ENCODE measurements at places on chromosomes 1 and 21.

DNA sequence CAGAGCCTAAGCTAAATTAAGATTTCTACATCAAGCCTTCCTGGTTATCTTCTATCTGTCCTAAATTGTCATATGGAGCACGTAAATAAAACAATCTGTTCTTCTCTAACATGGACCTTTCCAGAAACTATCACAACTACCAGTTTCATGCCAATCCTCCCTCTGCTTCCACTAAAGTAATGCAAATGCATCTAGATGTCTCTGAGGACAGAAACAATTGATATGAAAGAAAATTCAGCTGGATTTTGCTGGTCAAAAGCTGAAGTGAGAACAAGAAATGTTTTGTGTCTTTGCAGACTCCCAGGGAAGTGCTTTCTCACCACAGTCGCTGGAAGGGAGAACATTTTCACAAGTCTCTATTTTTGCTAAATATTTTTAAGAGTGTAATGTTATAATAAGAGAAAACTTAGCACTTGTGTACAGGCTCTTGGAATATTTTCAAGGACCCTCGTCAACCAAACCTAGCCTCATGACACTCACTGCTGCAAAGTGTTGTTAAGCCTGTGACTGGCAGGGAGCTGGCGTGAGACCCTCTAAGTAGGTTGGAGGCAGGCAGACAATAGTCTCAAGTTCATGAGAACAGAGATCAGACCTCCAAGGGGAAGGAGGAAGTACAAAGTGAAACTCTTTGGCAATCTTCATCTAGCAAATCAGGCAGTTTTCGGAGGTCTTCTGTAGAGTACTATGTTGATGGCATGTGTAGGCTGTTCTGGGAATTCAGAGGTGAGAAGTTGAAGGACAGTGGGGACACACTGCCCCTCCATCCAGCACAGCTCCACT lies 38.8 kb downstream of the DNASE2B start:
- no peak for DNase-seq

GRCh38 chr1:236207121-236207520 lies 64.8 kb downstream of the GPR137B start:
- DNase-seq, result no peak

DNA sequence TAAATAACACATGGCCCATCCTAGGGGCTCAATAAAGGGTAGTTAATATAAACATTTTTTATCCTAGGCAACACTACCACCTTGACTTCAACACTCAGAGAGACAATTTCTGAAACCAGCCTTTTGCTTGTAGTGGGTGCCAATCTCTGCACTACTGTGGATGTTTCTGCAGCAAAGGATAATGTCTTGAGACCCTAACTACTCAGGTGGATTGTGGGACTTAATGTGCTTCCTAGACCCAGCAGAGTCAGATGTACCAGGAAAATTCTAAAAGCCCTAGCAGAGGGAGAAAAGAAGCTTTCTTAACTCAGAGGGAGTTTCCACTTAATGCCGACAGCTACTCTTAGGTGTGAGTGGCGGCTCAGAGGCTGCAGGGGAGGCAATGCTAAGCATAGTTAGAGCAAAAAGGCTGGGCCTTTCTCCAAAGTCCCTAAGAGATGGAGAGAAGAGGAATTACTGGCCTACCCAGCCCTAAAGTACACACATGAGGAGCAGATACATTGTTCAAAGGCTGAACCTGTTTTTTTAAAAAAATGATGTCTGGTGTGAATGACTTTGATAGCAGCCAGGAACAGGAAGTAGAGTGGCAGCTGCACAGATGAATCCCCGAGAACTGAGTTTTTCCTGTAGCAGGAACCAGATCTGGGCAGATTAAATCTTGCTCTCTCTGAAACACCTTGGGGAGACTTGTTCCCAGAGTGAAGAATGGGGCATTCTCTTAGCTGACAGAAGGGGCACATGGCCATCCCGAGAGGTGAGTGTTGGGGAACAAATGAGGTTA lies 33.5 kb upstream of the ABCD3 start:
- DNase-seq, result no peak

- no peak for DNase-seq
Observed at GRCh38 chr1:205922314-205922713, 20.9 kb downstream of the SLC26A9 start.

DNA sequence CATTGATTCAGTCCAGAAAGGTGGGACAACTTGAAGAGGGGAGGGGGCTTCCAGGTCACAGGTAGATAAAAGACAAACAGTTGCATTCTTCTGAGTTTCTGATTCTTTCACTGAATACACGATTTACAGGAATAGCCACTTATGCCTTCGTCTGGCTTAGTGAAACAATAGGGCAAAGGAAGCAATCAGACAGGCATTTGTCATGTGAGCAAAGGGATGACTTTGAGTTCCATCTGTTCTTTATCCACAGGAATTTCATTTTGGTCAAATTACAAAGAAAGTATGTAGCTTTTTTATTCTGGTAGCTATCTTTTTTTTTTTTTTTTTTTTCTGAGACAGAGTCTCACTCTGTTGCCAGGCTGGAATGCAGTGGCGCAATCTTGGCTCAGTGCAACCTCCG lies 202.5 kb downstream of the TTLL7 start:
- DNase-seq, result no peak

- peak; percentile 17 for DNase-seq
Observed at GRCh38 chr1:112997781-112998180, 41.8 kb upstream of the SLC16A1 start.

All from femur (tissue), 1 donor.